NT2/D1 (cell line): ENCODE measurements at places on chromosomes 5 and 9.

DNA sequence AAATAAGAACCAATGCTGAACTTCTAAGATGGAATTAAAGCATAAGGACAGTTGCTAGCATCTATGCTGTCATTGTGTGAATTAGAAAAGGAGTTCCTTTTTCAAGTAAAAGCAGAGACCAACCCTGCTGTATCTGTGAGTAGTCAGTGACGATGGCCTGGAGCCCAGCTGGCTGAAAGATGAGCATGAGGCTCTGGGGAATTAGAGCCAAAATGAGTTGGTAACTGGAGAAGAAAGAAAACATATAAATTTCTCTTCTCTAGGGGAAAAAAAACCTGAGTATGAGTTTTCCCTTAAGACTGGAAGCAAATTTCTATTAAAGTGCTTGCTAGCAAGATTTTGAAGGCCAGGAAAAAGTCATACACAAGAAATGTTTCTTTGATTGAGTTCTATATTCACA, 1.6 kb upstream of the SPZ1 start:
- no peak for DNase-seq

DNA sequence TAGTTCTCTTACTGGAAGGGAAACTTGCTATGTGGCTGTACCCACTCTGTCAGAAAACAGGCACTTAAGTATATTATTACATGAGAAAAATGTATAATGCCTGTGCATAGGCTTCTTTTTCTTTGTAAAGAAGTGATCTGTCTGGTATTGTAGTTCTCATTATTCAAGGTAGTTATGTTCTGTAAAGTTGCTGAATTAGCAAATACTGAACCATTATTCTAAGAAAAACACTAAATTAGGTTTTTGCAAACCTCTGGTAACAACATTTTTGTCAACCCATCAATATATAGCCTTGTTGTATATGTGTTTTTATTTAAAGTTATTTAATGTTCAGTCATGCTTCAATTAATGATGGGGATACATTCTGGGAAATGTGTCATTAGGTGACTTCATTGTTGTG, 8.8 kb downstream of the RAD17 start:
- DNase-seq, result no peak

GRCh38 chr9:89425921-89426383, 72.0 kb downstream of the SEMA4D start:
- DNase-seq, result no peak

- DNase-seq, result no peak
Observed at GRCh38 chr9:134127065-134127580, 8.8 kb upstream of the WDR5 start.

DNA sequence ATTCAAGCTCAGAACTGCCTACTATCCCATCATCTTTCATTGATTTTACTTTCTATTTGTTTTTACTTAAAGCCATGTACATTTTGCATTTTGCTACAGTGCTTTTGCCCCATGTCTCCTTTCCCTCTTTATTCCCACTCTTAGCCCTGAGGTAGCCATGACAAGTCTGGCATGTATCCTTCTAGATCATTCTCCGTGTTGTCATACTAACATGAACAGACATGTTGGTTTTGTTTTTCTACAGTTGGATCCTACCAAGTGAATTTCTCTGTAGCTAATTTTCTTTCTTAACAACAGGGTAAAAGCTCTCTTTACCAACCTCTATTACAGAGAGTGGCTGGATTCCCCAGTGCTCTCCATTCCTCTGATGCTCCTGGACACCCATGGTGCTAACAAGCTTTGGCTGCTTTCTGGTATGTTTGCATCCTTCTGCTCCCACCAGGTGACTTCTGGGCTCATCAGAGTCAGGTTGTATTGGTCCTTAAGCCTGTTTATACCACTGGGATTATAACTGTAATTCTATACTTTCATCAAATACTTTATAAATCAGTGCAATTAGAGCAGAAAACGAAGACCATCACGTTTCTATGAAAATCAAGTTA, 38.8 kb upstream of the BOD1 start:
- no peak for DNase-seq

DNA sequence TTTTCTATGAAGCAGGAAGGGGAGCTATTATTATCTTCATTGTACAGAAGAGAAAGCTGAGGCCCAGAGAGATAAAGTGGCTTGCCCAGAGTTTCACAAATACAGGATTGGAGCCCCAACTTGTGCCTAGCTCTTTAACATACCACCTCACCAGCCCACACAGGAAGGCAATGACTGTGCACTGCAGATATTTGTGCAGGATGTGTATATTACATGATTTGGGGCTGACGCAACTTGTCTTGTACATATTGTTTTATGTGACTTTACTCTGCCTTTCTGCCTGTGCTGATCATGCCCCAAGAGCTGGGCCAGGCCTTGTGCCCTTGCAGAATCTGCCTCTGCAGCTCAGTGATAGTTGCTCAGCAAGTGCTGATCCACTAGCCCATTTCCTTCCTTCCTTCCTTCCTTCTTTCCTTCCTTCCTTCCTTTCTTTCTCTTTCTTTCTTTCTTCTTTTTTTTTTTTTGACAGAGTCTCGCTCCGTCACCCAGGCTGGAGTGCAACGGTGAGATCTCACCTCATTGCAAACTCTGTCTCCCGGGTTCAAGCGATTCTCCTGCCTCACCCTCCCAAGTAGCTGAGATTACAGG, 106.6 kb upstream of the TBCA start:
- DNase-seq, result no peak

- DNase-seq, result no peak
Observed at GRCh38 chr9:91820949-91821880, 128.8 kb downstream of the ROR2 start.

GRCh38 chr5:17828681-17829080, 194.4 kb downstream of the TAF11L14 start:
- no peak for DNase-seq

DNA sequence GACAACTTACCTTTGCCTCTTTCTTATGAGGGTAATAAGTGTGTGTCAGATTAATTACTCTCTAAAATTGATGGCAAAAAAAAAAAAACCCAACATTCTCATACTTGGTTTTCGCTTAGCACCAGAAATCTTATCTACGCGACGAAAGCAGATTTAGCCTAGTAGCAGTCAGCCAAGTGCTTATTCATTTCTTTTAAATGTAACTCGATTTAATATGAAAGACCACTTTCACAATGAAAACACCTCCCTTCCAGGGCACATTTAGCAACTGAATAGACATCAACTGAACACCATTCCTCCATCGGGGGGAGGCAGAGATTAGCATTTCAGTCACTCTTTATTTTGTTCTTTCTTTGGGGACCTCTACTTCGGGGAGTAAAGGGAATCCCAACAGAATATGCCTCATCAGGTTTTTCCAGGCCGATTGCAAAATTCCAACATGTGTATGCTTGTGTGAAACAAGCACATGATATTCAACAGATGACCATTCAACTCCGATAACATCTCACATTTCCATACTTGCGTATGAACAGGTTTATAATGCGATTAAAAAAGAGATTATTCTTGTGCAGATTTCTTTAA, 124.1 kb upstream of the RETREG1 start:
- DNase-seq, result no peak
